Hematopoietic multipotent progenitor cell treated with erythropoietin and hydrocortisone succinate and interleukin-3 and kit ligand, for 17 days (in vitro differentiated cells): ENCODE measurements at places on chromosomes 6 and 20.

DNA sequence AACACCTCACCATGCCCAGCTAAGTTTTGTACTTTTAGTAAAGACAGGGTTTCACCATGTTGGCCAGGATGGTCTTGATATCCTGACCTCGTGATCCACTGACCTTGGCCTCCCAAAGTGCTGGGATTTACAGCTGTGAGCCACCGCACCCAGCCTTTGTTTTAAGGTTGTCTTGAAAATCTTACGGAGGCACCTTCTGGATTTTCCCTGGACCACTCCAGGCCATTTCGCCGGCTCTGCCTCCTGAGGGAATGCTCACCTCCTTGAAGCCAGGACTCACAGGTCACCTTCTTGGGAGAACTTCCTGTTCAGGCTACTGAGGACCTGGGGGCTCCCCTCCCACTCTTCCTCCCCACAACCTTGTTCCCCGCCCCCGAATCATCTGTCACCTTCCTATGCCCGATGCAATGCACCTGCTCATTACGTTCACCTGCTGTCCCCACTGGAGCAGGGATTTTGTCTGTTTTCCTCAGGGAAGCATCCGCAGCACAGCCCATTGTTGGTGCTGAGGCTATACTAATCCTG, 19.4 kb upstream of the RAET1L start:
- DNase-seq = no peak

GRCh38 chr6:43645613-43645964, 753 bp downstream of the RSPH9 start:
- no peak for DNase-seq

GRCh38 chr6:139529420-139529819, 155.0 kb upstream of the CITED2 start:
- DNase-seq = no peak

DNA sequence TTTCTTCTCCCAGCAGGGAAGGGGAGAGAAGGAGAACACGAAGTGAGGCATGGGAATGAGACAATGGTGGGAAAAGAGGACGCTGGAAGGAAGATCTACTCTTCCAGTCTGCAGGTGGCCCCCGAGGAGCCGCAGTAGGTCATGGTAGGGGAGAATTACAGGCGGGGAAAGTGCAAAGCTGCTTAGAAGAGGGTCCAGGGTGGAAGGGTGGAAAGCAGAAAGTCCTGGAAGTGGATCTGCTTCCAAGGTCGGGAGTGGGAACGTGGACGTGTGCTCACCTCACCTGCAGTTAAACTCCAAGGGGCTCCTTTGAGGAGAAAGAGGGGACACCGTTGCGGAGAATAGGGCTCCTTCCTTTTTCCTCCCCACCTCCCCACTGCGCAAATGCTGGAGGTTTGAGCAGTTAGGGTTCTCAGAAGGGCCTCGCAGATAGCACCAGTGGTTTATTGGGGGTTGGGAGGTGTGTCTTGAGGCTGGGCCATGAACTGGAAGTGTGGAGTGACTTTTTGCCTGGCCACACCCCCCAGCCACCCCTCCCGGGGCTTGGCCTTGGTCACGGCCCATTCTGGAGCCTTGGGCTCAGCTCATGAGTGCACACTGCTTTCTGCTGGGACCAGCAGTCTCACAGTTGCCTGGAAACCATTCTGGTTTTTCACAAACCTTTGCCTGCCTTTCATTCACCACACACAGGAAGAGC, 100.4 kb upstream of the MLN start:
- DNase-seq = no peak

GRCh38 chr20:57420571-57421252, 29.5 kb downstream of the RBM38 start:
- DNase-seq = peak; percentile 55

DNA sequence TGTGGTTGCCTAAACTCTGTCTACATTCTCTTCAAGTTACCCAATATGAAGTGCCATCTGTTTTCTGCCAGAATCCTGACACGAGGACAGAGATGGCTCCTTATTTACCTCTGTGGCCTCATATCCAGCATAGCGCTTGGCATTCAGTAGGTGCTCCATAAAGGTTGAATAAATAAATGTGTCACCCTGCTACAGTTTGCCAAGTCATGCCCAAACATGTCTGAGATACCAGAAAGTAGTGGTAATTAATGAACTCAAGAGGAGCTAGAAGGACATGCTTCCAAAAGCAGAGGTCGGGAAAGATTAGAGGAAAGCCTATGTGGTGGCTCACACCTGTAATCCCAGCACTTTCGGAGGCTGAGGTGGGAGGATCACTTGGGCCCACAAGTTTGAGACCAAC, 30.9 kb upstream of the E2F3 start:
- no peak for DNase-seq

GRCh38 chr6:157688275-157688959, 134.6 kb upstream of the SNX9 start:
- DNase-seq = no peak

DNA sequence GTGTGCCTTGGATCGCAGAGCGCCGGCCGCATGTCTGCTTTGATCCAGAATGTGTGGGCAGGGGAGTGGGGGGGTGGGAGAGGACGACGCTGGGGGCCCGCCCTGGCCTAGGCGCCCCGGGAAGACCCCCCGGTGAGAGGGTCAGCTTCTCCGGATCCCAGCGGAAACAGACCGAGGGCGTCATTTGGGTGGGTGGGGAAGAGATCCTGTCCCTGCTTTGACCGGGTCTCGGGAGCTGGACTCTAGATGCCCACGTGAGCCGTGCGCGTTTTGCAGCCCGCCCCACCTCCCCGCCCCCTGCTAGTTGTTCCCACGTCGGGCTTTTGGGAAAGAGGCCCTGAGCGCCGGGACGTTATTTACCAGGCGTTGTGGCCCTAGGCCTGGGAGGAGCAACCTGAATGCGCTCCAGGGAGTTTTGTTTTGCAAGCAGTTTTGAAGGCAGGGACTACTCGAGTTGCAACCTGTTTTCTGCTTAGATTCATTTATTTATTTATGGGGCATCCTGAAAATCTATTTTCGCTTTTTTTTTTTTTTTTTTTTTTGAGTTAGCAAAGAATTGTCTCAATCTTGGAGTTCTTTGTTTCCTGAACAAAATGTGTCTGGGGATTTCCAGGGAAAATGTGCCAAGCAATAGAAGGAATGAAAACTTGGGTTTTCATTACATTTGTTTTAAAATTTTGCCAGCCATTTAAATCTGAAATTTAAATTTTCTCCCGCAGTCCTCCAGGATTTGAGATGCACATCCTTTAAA, 1.6 kb downstream of the DSP start:
- DNase-seq = no peak

DNA sequence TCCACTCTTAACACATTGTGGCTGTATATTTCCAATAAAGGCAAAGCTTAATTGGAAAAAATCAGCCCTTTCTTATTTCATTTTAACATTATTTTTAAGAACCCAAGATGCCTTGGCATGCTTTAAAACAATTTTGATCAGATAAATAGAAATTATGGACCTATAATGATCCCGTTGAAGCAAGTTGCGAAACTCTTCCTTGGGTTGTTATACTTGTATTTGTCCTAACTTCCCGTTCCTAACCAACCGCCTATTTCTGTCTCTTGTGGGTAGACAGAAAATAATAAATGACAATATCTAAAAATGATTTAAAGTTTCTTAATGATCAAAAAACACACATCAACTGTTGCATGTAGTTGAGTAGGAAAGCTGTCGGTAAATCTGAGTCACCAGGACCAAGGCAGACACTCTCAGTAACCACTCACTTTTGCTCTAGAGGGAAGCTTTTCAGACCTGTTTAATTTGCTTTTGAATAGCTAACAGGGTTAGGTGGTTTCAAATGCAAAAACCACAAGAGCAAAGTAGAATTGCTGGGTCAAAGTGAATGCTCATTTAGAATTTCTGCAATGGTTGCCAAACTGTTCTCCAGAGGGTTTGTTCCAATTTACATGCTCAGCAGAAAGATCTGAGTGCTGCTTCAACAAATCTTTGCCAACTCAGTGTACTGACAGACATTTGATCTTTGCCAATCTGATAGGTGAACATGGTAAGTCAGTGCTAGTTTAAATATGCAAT, 34.2 kb upstream of the KCNK5 start:
- DNase-seq = no peak

- no peak for DNase-seq
Observed at GRCh38 chr6:583116-583515, 73.8 kb downstream of the HUS1B start.

GRCh38 chr20:12068121-12068520, 150.4 kb downstream of the BTBD3 start:
- no peak for DNase-seq

GRCh38 chr6:39829331-39829730, 37.2 kb downstream of the DAAM2 start:
- no peak for DNase-seq

DNA sequence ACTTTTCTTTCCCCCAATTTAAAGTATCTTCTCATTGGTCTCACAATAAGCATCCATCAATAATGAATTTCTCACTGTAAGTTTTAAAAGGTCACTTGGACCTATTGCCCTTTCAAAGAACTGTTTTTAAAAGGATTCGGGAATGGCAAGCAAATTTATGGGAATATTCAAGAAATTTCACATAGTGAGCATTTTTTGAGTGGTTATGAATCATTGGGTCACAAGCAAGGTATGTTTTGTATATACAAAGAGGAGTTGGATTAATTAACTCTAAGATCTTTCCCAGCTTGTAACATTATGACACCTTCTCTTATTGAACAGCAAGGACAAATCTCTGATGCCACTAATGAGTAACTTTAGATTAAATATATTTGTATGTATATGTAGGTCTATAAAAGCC, 165.0 kb downstream of the MOXD1 start:
- DNase-seq = no peak

DNA sequence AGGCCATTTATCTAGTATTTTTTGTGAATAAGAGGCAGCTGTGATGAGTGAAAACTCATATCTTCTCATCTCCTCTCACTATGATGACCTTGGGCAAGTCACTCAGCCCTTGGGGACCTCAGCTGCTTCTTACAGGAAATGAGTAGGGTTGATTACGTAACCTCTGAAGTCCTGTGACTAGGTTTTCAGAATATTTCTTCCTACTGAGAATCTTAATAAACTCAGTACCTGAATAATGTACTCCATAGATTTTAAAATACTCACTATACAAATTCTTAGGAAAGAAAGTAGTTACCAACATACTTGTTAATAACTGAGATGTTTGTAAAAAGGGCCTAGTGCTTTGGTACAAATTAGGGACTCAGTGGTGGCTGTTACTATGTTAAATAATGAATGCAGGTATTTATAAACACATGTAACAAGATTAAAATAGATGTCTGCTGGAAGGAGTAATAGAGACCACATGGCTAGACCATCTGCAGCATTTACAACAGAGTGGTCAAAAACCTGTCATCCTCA, 60.9 kb downstream of the RPRD1B start:
- DNase-seq = no peak

DNA sequence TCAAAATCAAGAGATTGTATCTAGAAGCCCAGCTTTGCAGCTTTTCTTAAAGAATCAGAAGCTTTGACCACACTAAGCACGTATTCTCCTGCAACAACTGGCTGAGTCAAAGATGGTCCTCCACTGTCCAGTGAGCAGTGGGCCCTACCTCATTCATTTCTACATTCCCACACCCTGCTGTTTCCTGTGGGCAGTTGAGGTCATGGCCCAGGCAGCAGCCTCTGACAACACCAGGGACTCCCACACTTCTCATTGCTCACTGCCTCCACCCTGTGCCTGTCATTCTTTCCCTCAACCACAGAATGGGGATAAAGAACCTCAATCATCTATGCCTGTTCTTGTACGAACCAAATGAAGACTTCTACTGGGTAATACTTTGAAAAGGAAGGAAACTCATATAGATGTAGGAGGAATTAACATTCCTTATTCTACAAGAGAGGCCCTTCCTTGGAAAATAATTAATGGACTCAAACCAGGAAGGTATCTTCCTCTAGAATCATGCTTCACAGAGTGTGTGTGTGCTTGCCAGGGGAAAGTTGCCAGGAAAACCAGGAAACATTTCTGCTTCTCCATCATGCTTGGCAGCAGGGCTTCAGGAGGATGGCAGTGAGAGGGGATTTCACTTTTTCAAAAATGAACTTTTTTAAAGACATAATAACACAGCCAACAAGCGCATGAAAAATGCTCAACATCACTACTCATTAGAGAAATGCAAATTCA, 191.7 kb upstream of the RIN2 start:
- DNase-seq = no peak

DNA sequence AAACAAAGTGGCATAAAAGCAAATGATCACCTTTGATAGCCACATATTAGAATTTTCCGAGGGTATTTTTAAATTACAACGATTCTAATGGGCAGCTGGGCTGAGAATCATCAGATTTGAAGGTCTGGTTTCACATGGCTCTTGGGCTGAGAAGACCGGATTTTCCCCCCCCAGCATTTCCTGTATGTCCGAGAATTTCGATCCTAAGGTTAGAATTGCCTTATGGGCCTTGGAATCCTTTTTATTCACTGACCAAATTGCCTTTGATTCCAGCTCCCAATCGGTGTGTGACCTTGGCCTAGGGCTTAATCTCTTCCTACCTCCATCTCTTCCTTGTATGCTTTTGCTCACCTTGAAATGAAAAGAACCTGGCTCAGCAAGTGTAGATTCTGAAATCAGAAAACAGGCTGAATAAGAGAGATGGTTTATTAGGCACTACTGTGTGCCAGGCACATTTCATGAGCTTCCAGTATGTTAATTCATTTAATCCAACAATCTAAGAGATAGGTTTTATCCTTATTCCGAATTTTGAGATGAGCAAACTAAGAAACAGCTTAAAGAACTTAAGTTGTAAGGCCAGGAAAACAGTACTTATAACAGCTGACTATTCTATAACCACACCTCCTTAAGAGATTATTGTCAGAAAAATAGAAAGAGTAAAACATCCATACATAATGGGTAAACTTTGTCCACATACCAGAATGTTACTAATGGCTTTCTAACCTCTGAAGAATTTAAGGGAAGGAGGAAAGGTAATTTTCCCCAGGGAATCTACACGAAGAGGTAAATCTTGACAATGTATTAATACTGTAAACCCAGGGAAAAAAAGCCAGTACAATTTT, 39.4 kb downstream of the HFE start:
- peak; percentile 50 for DNase-seq

- DNase-seq = no peak
Observed at GRCh38 chr20:59779656-59780380, 153.6 kb downstream of the SYCP2 start.

- no peak for DNase-seq
Observed at GRCh38 chr6:97097068-97098047, 172.8 kb downstream of the KLHL32 start.

DNA sequence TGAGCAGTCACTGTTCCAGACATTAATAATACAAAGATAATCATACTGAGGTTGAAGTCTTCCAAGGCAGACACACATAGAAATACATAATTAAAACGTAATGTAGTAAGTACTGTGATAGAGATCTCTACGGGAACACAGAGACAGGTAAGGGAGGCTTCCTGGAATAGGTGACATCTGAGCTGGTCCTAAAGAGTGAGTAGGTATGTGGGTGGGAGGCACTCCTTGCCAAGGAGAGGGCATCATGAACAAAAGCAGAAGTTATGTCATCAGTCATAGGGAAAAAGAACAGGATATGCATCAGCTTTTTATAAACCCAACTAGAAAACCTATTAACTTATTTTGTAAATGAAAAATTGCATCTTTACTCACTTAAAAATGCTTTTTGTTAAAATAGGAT, 110.0 kb downstream of the MAP7 start:
- no peak for DNase-seq

- no peak for DNase-seq
Observed at GRCh38 chr20:48153523-48153922, 368.2 kb upstream of the SULF2 start.

- no peak for DNase-seq
Observed at GRCh38 chr6:46115634-46116033, 14.2 kb upstream of the ENPP4 start.

- DNase-seq = no peak
Observed at GRCh38 chr6:139109558-139109957, 25.3 kb upstream of the HECA start.
